GM13977 (cell line): ENCODE measurements at places on chromosomes 6 and 20.

GRCh38 chr6:111789598-111789997 lies 83.7 kb downstream of the FYN start:
- no peak for DNase-seq

- DNase-seq: no peak
These were observed 5.1 kb downstream of the THBS2 start for GRCh38 chr6:169248521-169248971.

DNA sequence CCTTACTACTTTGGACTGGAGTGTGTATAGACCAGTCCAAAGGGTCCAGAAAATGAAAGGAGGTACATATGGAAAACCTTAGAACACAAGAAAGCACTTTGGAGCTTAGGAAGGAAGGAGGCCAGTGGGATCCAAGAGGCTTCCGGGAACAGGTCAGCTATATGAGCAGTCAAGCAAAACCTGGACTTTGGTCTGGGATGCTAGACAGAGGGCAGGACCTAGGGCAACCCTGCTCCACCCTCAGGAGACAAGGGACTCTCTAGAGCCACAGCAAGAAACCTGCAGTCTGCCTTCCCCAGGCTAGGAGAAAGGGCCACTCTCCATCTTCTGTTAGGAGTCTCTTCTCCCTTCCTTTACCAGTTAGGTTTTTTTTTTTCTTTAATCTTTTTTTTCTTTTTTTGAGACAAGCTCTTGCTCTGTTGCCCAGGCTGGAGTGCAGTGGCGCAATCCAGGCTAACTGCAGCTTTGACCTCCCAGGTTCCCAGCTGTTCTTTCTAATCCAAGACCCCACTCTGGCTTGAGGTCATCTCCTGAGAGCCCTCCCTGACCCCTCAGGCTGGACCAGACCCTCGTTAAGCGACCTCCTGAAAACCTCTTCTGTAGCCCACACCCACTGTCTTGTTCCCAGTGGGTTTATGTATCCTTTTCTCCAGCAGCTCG lies 4.6 kb downstream of the KCNK5 start:
- no peak for DNase-seq

GRCh38 chr6:163355426-163355991 lies 59.0 kb upstream of the QKI start:
- no peak for DNase-seq

DNA sequence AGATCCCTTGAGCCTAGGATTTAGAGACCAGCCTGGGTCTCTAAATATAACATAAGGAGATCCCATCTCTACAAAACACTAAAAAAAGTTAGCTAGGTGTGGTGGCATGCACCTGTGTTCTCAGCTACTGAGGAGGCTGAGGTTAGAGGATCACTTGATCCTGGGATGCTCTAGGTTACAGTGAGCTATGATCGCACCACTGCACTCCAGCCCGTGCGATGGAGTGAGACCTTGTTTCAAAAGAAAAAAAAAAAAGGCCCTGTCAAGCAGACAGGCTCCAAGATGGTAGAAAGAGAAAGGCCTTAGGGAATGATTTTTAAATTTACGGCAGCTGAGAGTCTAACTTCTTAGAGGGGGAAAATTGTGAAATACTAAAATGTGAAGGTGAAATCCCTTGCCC lies 22.6 kb upstream of the NCOA3 start:
- no peak for DNase-seq

DNA sequence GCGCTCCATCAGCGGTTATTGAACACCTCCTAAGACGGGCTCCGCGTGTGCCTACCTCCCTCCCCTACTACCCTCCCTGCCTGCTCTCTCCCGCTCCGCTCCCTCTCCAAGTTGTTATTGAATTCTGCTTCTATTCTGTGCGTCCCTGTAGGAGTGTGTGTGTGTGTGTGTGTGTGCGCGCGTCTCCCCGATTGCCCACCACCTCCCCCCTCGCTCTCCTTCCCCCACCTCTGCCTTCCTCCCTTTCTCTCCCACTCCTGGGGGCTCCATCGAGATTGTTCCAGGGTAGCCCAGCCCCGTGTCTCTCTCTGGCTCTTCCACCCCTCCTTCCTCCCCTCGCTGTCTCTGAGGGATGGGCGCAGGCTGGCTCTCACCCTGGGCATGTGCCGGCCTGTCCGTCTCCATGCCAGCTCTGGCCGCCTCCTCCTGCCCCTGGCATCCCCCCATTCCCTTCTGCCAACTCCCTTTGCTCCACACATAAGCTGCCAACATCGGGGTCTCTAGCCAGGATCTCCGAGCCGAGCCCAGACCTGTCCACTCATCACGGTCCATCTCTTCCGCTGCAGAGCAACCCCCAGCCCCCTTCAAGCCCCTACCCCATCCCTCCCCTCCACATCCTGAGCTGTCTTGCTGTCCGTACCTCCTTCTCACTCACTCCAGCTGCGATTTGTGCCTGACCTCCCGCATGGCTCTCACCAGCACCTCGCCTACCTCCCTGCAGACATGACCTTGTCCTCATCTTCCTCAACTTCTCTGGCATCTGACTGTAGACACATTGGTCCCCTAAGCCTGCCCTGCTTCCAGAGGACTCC lies 68.5 kb downstream of the SRC start:
- no peak for DNase-seq

DNA sequence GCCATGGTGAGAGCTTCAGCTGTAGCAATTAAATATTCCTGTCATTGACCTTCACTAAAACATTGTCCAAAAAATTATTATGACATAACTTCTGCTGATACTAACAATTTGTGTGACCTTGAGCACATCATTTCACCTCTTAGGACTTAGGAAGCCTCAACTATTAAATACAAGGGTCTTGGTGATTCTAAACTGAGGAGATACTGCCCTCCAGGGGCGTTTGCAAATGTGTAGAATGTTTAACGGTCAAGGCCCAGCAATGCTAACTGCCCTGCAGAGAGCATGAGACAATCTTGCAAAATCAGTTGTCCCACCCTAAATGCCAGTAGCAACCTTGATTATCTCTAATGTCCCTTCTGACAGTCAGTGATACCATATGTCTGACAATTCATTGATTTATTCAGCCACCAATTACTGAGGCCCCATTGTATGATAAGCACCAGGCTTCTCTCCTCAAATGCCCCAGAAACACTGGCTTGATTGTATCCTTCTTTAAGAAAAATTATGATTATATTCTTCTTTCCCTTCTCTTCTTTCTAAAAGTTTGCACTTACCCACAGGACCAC lies 284.1 kb upstream of the PLN start:
- DNase-seq: peak; percentile 6

- DNase-seq: no peak
These were observed 94.3 kb upstream of the NKX2-2 start for GRCh38 chr20:21607971-21608725.

DNA sequence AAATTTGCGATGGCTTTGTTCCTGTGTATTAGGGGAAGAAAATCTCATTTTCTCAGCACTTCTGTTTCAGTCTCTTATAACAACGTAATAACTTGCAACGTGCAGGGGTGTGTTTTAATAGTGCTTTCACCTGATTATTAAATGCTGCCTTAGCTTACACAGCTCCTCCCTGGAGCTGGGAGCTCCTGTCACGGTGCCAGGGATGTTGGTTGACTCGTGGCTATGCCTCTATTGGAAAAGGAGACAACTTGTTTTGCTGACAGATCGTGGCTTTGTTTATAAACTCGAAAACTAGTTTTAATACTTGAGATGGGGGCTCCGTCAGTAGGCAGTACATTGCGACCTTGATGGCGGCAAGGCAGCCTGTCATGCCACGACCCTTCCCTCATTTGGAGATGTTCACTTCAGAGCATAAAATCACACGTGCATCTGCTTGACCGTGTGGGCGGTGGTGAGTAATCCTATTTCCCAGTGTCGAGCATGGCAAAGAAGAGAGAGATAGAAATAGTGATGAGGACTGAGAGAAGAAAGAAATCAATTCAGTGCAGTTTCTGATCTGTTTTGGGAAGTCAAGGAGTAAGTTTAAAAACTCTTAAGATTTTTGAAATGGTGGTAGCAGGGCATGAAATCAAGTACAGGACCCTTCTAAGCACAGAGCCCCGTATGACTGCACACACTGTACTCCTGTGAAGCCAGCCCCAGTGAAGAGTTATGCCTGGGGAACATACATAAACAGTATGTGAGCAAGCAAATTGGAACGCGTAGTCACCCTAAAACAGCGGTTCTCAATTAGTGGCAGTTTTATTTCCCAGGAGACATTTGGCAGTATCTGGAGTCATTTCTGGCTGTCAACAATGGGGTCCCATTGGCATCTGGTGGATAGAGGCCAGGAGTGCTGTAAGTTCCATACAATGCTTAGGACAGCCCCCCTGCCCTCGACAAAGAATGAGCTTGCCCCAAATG lies 147.2 kb downstream of the DOK5 start:
- no peak for DNase-seq

- no peak for DNase-seq
These were observed 45.2 kb downstream of the PPP1R3G start for GRCh38 chr6:5130135-5130866.

GRCh38 chr6:39274903-39275302 lies 39.3 kb downstream of the KCNK17 start:
- DNase-seq: no peak

DNA sequence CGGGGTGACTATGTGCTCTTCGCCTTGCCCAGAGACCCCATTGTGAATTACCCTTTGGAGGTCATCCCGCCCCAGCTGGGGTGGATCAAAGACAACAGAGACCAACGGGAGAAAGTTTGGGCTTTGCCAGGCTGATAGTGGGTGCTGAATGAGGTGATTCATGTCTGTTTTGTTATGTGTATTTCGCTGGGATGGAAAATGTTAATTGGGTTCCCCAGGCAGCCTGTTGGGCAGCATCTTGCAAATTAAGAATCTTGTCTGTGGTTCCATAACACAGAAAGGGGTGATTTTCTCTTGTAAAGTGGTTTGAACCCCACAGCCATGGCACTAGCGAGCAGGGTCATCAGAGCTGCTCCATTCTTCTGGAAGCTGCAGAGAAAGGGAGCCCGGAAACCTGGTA lies 63.1 kb upstream of the UNC93A start:
- no peak for DNase-seq

GRCh38 chr6:127288705-127289104 lies 22.0 kb downstream of the RNF146 start:
- DNase-seq: no peak

- no peak for DNase-seq
These were observed 30.2 kb downstream of the BAK1 start for GRCh38 chr6:33549896-33550295.

- DNase-seq: no peak
These were observed 579.0 kb upstream of the BTBD3 start for GRCh38 chr20:11338496-11339306.
